ENCODE measurements at places on chromosomes 5 and 9.

GRCh38 chr5:148915224-148915817 is 88.9 kb downstream of the ADRB2 start:
- DNase-seq: no peak

- DNase-seq: no peak
These were observed 377.3 kb downstream of the ICE1 start for GRCh38 chr5:5799826-5800225.

DNA sequence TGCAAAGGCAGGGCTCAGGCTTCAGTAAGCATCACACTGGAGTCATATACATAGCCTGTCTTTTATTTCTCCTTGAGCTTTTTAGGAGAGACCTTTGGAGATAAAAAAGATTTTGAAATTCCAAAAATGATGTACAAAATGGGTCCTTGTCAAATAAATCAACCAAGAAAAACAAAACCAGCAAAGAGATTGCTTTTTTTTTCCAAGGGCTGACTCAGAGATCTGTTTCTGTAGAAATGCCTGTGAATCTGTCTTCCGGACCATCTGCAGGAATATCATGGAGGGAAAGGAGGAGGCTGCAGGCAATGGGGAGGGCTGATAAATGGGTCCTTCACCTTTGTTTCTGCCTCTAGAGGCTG is 77.4 kb downstream of the SLIT3 start:
- no peak for DNase-seq

- DNase-seq: no peak
These were observed 192.2 kb downstream of the DMAC1 start for GRCh38 chr9:7607421-7607820.

DNA sequence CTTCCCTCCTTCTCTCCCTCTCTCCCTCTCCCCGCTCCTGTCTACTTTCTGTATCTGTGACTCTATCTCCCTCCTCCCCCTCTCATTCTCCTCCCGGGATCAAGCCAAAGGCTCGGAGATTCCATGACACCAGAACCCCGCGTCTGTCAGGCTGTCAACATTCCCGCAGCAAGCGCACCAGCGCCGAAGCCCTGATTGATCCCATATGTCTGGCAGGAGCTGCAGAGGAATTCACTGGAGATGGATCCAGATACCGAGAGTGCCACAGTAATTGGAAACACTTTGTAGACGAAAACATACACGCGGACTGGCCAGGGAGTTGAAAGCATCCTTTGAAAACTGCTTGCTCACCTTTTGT is 300 bp upstream of the SVEP1 start:
- no peak for DNase-seq

DNA sequence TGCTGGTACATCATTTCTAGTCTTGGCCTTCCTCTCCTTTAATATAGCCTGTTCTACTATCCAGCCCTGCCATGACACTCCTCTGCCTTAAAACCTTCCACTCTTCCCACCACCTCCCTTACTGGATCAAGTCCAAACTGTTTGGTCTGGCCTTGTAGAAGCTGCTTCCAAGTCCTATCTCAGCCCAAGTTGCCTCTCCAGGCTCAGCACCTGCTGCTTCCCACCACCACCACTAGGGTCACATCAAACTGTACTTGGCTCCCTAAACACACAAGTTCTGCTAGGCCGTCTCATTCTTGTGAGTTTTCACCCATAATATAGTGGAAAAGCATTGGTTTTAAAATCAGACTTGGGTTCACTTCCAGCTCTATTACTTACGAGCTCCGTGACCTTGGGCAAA is 1.4 kb downstream of the NDUFA8 start:
- DNase-seq: peak; percentile 32

DNA sequence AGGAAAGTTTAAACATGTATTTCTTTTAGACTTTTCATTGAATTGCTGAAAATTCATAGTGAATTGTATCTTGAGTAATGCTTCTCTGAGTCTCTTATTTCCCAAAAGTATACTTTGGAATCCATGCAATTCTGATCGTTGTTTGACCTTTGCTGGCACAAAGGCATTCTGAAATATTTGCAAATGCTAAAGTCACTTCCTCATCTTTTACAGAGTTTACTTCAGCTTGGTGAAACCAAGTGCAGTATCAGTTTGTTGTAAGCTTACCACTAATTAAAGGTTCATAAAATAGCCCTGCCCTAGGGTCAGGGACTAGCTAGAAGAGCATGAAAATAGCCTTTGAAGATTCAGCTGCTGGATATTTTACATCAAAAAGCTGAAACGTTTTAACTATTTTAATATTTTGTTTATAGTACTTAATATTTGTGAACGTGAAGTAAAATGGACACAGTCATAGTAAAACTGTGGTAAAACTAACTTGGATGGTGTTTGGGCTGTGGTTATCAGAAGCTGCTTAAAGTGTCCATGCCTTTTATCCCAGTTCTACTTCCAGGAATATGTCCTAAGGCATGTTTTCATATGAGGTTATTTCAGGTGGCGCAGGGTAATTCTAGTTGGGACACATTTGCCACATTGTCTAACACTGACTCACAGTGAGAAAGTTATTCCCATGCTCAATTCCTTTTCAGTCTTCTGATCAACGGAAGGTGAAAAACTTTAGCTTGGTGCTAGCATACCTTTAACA is 45.3 kb downstream of the SLC22A5 start:
- DNase-seq: no peak

- DNase-seq: no peak
These were observed 583.0 kb upstream of the WWC1 start for GRCh38 chr5:167708449-167708848.

GRCh38 chr5:172442592-172442991 is 11.7 kb downstream of the SH3PXD2B start:
- DNase-seq: no peak

GRCh38 chr9:36749461-36749860 is 176.8 kb downstream of the MELK start:
- no peak for DNase-seq

GRCh38 chr5:78533356-78533755 is 115.2 kb downstream of the LHFPL2 start:
- no peak for DNase-seq

DNA sequence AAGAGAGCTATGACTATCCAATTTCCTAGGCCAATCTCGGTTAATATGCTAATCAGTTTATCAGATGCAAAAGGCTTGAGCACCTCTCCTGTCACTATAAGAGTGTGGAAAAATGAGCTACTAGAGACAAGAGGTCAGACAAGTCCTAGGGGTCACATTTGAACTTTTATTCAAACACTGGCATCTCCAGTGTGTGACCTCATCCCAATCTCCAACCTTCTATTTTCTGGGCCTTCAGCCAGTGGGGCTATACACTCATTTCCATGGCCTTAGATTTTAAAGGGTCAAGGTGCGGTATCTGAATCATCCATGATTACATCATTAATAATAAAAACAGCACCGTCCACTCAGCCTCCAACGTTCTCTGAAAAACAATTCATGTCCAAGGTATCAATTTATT is 139.6 kb upstream of the LRRTM2 start:
- no peak for DNase-seq

DNA sequence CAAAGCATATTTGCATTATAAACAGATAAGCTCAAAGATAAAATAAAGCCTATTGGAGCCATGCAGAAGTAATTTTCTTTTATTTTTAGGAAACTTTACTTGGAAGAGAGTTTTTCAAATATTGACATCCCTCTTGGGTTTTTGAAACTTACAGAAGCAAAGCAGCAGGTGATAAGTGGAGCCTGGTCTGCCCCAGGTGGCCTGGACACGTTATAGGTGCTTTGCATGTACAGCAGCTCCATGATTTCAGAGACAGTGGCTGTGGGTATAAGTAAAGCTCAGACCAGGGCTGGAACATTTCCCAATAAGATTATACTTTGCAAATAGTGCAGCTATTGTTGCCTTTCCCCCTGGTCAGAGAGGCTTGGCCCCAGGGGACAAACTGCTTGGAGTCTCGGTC is 51.5 kb downstream of the CCDC192 start:
- DNase-seq: no peak

DNA sequence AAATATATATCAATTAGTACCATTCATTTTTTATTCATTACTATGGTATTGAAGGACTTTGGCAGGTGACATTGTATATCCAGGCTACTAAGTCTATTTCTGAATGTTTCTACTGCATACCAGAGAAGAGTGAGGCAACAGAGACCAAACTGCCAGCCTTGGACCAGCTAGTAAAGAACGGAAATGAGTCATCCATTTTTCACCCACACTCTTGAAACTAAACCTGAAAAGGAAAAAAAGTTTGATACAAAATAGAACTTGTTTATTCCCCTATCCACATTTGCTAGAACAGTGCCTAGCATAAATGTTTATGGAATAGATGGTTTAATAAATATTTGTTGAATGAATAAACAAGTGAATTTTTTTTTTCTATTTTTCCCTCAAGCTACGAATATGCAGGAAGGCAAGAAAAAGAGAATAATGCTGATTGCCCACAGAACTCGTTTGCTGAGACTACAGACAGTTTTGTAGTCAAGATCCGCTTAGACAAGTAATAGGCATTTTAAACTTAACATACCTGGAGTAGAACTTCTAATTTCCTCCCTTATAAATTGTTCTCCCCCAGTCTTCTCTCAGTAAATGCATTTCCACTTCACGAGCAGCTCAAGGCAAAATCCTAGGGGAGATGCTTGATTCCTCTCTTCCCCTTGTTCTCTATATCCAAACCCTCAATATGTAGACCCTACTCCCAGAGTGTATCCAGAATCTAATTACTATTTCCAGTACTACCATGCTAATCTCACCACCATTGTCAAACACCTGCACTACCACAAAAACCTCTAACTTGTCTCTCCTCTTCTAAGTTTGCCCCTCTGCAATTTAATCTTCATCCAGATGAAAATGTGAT is 146.2 kb upstream of the RASA1 start:
- DNase-seq: peak; percentile 22

DNA sequence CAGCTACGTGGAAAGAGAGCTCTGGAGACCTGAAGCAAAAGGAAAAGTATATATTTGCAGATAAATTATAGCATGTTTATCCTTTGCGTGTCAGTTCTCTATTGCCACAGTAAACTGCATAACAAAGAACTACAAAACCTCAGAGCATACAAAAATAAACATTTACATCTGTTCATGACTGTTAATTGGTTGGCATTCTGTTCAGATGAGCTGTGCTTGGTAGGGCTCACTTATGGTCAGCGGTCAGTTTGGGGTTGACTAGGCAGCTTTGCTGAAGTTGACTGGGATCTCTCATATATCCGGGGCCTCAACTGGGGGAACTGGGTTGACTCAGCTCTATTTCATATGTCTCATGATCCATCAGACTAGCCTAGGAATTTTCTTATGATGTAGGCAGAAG is 257.7 kb downstream of the TLE1 start:
- DNase-seq: no peak

DNA sequence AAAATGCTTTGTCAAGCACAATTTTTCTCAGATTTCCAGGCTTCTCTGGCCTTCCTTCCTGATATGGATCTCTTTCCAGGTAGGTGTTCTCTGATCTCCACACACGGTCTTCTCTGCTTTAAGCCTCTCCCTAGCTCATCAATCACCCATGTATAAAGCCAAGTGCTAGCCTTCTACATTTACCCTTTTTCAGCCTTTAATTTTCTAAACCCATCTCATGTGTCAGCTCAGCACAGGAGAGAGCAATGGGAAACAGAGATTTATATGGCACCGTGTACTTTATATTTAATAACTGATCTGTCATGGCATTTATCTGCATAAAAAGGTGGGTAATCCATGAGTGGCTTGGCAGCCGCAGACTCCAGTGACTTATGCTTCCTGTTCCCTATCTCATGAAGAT is 495.0 kb downstream of the RASEF start:
- DNase-seq: no peak

DNA sequence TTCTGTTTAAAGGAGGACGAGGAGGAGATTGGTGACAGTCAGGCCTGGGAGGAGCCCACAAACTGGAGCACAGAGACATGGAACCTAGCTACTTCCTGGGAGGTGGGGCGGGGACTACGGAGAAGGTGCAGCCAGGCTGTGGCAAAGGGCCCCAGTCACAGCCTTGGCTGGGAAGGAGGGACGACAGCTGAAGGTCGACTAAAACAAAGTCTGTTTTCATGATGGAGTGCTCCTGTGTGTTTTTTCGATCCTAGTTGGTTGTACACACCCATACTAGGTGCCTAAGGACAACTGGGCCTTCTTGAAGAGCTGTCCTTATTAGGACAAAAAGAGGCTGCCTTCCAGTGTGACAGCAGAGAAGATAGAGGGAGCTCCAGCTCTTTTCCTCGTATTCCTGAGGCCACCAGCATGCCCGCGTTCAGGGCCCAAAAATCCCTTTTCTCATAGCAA is 2.9 kb downstream of the CCDC107 start:
- DNase-seq: no peak

DNA sequence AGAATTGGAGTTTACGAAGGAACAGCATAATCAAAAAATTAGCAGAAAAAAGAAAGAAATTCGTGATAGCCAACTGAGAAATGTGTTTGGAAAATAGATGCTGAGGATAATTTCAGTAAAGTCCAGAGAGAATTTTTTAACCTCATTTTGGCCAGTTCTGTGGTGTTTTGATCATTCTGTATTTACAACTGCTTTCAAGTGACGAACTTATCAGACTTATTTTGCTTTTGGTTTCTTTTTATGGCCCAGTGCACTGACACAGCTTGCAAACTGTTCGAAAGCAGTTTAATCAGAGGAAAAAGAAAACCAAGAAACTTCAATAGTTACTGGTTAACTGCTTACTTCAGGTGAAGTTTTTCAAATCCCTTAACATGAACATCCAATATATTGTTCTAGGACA is 1.9 kb downstream of the SDHA start:
- DNase-seq: no peak

DNA sequence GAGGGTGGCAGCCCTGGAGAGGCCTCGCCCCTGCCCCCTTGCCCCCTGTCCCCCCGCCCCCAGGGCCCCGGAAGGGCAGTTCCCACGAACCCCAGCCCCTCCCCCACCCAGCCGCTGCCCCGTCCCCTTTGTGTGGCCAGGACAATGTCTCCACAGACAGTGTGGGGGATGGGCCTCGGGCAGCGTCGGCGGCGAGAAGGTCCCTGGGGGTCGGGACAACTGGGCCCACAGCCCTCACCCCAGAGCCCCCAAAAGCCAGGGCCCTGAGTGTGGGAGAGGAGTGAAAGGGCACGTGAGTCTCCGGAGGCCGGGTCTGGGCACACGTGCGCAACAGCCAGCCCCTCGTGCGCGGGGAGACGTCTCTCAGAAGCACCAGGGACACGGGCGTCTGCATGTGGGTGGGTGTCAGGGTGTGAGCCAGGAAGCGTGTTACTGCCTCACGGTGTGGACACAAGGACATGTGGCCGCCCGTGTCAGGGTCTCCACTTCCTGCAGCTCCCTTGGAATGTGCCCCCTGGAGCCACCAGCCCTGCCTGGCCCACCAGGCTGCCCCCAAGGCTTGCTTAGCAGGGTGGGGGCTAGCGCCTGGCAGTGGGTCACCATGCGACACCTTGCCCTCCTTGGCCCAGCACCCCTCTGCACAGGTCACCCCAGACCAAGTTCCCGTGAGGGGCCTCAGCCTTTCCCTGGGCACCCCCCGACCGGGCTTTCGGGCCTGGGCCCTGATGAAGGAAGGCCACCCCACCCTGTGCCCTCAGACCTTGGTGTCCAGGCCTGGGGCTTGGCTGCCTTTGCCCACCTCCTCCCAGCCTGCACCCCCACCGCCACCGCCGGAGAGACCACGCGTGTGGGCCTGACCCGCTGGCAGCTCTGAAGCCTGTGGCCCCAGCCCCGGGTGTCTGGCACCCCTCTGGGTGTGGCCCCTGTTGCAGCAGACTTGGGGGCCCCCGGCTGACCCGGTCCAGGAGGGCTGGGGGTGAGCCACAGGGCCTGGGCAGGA is 12.8 kb upstream of the NRARP start:
- peak; percentile 3 for DNase-seq

GRCh38 chr5:53479590-53480415 is 626 bp upstream of the FST start:
- peak; percentile 40 for DNase-seq

GRCh38 chr5:107546719-107547118 is 124.0 kb downstream of the EFNA5 start:
- no peak for DNase-seq
